ENCODE measurements at places on chromosomes 13 and 19.

GRCh38 chr19:23913931-23914330, 755 bp upstream of the ZNF726 start:
- no peak for DNase-seq

DNA sequence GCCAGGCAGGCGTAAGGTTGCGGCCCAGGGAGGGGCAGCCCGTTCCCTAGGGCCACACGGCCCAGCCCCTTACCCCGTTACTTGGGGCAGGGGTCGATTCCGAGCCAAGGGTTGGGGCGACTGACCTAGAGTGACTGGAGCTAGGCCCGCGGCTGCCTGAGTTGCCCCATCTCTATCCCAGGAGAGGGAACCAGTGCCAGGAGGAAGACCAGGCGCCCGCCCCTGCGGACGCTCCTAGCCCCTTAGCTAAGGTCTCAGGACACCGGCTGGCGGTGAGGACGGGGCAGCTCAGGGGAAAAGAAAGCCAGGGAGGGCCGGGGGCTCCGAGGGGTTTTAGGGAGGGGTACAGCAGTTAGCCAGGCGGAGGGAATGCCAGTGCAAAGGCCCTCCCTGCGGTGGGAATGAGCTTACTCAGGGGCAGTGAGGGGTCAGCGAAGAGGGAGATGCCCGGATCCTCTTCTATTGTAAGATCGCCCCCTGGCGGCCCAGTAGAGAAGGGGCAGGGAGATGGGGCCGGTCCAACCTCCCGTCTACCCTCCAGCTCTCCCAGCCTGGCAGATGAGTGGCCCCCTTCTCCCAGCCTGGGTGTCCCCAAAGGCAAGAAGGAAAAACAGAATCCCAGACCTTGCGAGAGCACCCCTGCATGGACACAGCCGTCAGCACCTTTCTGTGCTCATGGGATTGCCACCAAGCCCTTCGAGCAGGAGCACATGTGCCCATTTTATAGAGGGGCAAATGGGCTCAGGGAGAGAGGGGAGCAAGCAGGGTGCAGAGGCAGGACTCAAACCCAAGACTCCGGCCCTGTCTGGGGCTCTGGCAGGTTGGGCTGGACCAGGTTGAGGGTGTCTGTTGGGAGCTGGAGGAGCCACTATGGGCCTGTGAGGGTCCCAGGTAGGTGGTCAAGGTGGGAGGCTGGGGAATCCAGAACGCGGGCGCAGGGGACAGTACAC, 16.3 kb downstream of the CILP2 start:
- DNase-seq = no peak

DNA sequence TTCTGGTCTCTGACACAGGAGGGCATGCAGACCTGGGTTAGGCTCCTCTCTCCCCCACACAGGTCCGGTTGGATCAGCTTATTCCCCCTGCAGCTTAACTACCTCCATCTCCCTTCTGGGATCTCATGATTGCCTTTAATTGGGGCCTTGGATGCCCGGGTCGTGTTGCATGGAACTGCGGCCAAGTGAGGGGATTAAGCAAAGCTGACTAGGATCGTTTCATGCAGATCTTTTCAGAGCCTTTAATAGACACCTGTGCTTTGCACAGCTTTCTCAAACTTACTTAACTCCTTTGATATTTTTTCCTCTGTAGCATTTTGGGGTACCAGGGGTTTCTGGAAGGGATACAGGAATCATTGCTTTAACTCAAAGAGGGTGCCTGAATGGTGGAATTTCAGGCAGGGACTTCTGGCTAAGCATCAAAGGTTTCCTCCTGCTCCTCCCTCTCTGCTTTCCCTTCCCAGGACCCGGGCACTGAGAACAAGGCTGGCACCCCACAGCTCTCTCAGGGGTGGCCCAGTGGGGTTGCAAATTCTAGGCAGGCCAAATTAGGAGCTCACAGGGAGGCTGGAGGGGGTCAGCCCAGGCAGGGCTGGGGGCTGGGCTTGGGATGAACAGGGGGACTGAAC, 477 bp downstream of the NFILZ start:
- no peak for DNase-seq

DNA sequence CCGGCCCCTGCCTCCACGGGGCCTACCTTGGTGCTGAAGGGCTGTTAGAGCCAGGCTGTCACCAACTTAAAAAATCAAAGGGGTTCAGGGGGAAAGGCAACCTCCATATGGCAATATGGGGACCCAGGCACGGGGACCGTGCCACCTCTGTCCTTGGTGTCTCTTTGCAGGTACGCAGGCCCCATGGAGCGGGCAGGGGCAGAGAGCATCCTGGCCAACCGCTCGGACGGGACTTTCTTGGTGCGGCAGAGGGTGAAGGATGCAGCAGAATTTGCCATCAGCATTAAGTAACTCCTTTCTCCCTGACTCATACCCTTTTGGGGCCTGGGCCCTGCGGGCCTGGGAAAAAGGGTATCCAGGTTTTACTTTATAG, 39.6 kb upstream of the ADGRE1 start:
- no peak for DNase-seq

DNA sequence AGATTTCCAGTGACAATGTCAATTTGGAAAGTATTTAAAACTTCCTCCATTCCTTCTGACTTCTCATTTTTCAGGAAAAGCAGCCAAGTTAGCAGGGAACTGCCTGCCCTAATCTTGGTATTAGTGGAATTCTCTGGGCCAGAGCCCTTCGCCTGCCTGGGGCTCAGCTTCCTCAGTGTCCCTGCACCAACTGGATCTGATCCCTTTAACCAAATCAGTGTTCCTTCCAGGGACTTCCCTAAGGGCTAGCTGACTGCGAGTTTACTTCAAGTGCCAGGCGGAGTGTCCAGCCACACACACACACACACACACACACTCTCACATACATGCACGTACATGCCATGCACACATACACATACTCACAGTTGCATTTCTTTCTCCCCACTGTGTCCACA, 20.0 kb downstream of the RAB20 start:
- peak; percentile 9 for DNase-seq

GRCh38 chr13:30033681-30034457, 183.5 kb upstream of the UBL3 start:
- DNase-seq = peak; percentile 96

GRCh38 chr19:37361994-37362393, 8.9 kb upstream of the ZNF527 start:
- DNase-seq = peak; percentile 4

- no peak for DNase-seq
Measured at GRCh38 chr13:26538363-26539317, 18.8 kb upstream of the WASF3 start.

GRCh38 chr19:33462112-33462791, 59.3 kb downstream of the PEPD start:
- no peak for DNase-seq

GRCh38 chr13:98142380-98143156, at the start of gene FARP1:
FARP1 (plus strand) TSS chr13:98143094; CDS start chr13:98213243, 70,149 bp downstream.
- peak; percentile 41 for DNase-seq

DNA sequence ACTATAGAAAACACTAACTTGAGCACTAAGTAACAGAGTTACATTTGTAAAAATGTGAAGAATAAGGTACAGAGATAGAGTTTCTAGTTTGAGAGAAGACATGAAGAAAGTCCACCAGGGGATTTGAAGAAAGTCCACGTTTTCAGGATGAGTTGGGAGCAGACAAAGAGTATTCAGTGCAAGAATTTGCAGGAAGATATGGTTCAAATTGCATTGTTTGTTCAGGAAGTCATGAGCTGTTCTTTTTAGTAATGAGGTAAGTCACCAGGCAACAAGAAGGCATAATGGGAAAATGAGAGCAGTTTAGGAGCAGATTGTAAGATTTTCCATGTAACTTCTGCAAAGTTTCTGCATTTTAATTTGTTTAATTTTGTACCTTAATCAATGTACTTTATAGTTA, 618.0 kb downstream of the DACH1 start:
- no peak for DNase-seq

DNA sequence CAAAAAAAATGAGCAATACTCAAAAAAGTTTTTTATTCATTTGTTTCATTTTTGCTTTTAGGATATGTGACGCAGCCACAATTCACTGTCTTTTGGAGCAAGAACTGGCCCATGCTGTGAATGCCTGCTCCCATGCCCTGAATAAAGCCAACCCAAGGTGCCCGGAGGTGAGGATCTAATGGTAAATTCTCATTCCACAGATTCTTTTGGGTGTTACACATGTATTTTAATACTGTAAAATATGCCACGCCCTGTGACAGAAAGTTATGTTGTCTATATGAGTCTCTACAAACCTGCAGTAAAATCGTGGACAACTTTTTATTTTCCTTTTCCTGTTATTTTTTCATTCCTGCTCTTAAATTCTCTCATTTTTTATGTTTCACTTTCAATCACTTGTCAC, 57.5 kb upstream of the AKAP11 start:
- DNase-seq = no peak

DNA sequence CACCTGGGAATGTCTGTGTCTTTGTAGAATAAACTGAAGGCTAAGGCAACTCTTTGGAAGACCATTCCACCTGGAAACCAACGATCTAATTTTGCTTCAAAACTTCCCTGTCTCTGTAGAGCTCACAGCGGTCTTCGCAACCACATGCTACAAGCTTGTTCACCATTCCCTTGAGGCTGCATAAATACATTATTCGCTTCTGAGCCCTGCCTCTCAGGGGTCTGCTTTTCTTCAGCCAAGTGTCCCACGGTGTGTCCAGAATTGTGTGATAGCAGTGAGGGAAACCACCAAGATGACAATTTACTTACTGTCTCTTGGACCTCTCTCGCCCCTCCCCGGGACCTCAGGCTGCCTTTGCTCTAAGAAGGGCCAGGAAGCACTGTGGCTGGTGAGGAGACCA, 51.1 kb downstream of the GPR12 start:
- no peak for DNase-seq

DNA sequence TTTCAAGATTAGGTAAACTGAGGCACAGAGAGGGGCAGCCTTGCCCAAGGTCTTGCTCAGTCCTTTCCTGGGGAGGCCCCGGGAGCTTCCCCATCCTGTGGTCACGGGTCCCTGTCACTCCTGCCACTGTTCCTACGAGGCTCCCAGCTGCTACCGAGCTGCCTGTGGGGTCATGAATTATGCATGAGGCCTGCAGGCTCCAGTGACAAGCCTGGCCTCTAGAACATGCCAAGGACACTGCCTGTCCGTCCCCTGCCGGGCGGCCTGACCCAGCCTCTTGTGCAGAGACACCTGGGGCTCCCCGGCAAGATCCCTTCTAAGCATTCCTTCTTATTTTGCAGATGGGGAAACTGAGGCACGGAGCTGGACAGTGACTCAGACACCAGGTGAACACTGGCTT, 2.7 kb downstream of the FCHO1 start:
- DNase-seq = no peak

- DNase-seq = no peak
Measured at GRCh38 chr13:39599012-39599411, 4.0 kb downstream of the LHFPL6 start.

GRCh38 chr19:18677156-18677555, 6.3 kb upstream of the CRTC1 start:
- no peak for DNase-seq

DNA sequence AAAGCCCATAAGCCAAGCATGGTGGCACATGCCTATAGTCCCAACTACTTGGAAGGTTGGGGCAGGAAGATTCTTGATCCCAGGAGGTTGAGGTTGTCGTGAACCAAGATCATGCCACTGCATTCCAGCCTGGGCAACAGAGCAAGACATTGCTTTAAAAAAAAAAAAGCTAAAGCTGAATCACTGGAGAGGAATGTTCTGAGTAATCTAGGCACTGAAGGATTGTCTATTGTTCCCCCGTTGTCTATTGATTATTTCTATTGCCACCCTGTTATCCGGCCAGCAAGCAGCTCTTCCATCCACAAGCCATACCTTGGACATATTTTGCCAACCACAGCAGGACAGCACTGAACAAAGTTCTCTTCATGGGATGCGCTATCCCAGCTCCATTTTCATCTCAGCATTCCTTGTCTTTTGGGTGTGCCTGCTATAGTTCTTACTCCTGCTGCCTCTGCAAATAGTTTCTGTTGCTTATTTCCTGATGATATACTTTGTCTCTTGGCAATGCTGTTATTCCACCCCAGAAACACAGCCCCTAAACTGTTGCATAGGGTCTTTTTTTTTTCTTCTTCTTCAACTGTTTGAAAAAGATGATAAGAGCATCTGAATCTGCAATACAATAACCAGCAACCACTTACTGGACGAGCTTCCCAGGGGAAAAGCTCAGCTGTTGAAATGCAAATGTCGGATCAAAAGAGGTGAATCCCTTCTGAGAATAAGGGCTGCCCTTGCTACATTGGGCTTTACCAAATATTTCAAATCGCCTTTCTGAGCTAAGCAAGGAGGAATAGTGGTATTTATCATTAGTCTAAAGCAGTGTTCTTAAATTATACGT, 22.2 kb upstream of the SIAH3 start:
- DNase-seq = no peak

GRCh38 chr13:114048443-114048842, 74.6 kb upstream of the C13orf46 start:
- no peak for DNase-seq

DNA sequence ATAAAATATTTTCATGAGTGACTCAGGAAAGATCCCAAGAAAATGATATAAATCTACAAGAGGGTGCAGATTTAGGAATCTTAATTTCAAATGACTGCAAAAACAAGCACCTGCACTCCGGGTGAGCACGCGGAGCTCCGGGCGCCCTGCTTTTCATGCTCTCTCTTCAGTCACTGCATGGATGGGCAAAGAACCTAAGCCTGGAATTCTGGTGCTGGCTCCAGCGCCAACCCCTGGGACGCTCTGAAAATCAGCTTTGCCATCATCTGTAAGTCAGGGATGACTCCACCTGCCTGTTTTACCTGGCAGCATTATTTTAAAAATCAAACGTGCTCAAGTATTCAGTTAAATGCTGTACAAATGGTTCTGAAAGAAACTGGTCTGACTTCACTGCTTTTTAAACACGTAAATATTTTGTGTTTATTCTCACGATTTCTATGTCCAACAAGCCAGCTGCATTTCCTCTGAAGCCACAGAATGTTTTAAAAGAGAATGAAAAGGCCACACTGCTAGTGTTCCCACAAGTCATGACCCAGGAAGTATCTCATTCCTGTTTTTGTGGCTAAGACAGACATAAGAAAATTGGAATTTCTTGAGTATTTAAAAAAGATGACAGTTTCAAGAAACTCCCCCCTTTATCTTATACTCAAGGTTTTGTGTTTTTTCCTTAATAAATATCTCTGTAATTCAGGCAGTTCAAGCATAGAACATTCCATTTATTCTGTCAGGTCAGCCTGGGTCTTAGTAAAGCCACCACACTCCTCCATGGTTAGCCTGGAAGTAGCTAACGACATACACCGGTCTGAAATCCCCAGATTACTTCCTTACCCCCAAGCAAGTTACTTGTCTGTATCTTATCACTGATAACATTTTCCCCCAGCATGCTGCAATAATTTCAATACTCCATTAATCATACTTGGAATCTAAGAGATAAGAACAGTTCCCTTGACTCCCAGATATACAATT, 81.1 kb downstream of the COL4A1 start:
- peak; percentile 4 for DNase-seq

DNA sequence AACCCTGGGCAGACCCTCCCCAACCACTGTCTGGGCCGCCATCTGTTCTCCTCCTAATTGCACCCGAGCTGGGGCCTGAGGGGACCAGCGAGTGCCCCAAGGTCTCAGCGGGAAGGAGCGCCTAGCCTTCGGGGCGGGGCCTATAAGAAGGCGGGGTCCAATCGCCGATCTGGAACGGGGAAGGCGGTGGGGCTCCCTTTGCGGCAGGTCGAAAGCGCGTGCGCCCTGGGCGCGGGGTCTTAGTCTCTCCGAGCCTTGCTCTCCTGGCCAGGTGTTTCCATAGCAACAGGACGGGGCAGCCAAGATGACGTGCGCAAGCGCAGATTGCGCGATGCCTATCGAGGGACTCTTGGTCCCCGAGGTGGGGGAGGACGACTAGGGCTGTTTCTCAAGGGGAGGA, 2.8 kb downstream of the MAST1 start:
- DNase-seq = no peak
